ENCODE measurements at places on chromosomes 7 and 10.

DNA sequence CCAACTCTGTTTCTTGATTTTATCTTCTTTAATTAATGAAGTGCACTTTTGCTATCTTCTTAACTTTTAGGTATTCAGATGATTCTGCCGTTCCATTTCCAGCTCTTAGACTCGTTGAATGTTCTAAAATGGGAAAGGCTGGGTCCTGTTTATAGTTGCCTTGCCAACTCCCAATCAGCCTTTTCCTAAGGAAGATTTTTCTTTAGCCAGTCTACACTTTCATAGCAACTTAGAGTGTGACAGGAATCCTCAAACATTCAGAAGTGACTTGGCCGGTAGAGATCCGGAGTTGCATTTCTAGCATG, 23.0 kb upstream of the TRIL start:
- no peak for DNase-seq

DNA sequence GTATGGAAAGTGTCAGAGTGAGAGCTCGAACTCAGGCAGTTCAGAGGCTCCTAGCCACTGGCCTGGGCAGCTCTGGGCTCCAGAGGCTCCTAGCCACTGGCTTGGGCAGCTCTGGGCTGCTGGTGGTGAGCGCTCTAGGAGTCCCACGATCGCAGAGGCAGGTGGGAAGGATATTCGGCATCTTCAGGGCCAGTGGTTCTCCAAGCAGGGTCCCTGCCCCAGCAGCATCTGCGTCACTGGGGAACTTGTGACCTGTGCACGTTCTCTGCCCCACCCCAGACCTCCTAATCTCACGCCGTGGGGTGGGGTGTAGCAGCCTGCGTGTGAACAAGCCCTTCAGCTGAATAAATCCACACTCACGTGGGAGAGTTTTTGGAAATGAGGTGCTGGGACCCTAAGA, 25.2 kb upstream of the BTBD16 start:
- DNase-seq = no peak

DNA sequence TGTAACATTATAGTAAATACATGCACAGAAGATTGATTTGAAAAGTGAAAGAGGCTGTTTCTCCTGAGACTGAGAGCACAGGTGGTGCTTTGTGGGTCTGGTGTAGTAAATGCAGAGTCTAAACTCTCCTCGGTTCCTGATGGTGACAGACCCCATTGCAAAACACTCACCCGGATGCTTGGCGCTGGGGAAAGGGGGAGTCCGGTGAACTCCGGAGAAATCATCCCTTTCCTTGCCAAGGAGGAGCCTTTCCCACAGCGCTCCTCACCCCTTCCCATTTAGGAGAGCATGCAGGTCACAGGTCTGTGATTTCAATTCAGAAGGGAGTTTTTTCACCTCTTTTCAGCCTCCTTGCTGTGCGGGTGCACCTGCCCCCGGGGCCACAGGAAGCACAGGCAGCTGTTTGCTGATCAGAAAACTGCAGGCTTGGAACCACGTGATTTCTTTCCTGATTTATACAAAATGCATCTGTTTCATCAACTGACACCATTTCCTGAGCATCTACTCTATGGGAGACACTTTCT, 75.6 kb upstream of the LYZL2 start:
- no peak for DNase-seq

GRCh38 chr10:131979821-131980270, 1.9 kb downstream of the BNIP3 start:
- DNase-seq = no peak

GRCh38 chr7:140033036-140033435, 29.7 kb downstream of the PARP12 start:
- no peak for DNase-seq

- no peak for DNase-seq
Measured at GRCh38 chr7:72313906-72314305, 98.2 kb downstream of the CALN1 start.

DNA sequence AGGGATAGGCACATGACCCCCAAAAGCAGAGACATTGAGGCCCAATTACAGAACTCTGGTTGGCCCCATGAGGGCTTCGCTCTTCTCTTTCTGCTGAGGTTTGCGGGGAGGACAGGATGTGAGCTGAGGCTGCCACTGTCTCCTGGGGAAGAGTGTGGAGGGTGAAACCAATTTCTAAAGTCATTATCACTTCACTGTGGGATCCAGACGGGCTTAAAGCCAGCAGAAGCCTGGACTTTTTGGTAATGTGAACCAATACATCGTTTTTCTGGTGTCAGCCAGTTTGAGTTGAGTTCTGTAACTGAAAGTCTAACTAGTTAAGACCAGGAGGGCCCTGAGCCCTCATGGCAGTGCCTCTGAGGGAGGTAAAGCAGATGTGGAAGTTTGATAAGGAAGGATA, 163.0 kb downstream of the MYOF start:
- DNase-seq = no peak

DNA sequence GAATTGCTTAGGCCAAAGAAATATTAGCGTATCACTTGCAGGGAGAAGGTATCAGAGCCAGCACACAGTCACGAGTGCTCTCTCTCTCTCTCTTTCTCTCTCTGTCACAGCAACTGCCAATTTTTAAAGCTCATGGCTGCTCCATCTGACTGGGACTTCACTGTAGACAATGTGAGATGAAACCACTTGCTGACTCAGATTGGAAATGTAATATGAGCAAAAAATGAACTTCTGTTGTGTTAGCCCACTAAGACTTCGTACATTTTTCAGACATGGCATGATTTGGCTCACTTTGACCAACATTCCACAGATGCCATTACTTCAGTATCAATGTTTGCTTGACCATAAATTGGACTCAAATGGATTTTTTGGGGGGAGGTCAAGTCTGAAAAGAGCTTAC, 68.1 kb downstream of the DGKB start:
- no peak for DNase-seq

GRCh38 chr7:191105-191980, 1.0 kb upstream of the FAM20C start:
- DNase-seq = no peak

- DNase-seq = no peak
Measured at GRCh38 chr10:23437963-23438546, 820 bp upstream of the OTUD1 start.

DNA sequence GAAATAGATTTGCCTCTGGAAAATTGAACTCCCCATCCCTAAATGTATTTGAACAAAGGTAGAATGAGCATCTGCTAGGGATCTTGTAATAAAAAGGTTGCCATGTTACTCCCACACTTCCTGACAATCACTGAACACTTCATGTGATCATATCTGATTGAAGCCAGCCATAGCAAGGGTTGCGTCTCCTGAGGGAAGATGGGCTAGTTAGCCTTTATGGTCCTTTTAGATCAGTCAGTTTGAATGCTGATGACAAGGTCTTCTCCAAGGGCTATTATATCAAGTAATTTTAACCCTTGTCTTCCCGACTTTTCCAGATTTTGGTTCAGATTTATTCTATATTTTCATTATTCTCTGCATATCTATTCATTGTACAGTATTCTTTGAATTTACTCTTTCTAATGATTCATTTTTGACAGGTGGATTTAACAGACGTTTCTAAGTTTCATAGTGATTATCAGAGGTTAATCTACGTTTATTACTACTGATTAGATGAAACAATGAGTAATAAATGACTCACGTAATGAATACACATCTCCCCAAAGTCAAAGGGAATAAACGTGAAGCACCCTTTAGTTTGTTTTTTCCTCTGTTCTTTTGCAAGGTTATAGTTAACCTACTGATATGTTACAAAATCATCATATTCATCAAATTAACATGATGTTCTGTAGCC, 28.1 kb downstream of the CSGALNACT2 start:
- DNase-seq = no peak

- DNase-seq = no peak
Measured at GRCh38 chr7:50981743-50982142, 199.0 kb upstream of the GRB10 start.

- DNase-seq = no peak
Measured at GRCh38 chr7:25482631-25483030, 254.3 kb upstream of the NPVF start.
